ENCODE measurements at places on chromosomes 1 and 21.

DNA sequence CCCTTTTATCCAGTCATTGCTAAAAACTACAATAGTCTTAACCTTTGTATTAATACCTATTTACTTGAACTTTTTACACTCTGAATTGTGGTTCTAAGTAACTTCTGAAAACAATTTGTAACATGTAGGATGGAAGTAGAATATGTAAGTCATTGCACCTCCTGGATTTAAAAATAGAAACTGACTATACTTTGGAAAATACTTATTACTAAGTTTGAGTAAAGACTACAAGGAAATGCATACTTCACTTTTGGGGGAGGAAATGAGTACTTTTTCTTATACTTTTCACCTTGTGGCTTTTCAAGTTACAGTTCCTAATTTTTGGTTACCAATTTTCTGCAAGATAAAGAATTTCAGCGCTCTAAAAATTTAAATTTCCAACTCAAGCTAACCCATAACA lies 8.7 kb downstream of the RGS18 start:
- DNase-seq = no peak

- DNase-seq = no peak
These were observed 201.7 kb upstream of the CHRM3 start for GRCh38 chr1:239184561-239185244.

GRCh38 chr1:9166289-9167235 lies 37.7 kb upstream of the GPR157 start:
- no peak for DNase-seq

DNA sequence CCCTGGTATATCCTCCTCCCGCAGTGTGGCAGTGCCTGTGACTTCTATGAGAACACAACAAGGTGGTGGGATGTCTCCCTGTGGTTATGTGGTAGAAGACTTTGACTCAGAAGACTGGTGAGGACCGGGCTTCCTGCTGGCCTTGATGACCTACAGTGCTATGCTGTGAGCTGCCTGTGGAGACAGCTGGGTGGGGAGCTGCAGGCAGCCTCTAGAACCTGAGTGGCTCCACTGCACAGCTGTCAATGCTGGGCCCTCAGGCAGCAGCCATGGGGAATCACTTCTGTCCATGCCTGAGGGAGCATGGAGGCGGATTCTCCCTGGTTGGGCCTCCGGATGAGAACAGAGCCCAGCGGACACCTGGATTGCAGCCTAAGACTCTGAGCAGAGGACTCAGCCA lies 14.9 kb downstream of the SLC1A7 start:
- no peak for DNase-seq

DNA sequence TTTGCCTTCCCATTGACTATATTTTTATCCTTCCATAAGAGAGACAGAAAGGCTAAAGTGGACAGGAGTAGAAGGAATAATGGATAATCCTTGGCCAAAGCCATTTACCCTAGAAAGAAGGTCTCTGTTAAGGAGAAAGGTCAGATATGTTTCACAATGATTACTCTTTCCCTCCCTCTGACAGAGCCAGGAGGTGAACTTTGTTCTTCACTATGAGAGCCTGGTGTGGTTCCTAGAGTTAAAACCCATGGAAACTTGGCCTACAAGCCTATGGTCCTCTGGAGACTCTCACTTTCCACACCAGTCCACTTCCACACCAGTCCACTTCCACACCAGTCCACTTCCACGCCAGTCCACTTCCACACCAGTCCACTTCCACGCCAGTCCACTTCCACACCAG lies 479.9 kb upstream of the ZP4 start:
- DNase-seq = no peak

DNA sequence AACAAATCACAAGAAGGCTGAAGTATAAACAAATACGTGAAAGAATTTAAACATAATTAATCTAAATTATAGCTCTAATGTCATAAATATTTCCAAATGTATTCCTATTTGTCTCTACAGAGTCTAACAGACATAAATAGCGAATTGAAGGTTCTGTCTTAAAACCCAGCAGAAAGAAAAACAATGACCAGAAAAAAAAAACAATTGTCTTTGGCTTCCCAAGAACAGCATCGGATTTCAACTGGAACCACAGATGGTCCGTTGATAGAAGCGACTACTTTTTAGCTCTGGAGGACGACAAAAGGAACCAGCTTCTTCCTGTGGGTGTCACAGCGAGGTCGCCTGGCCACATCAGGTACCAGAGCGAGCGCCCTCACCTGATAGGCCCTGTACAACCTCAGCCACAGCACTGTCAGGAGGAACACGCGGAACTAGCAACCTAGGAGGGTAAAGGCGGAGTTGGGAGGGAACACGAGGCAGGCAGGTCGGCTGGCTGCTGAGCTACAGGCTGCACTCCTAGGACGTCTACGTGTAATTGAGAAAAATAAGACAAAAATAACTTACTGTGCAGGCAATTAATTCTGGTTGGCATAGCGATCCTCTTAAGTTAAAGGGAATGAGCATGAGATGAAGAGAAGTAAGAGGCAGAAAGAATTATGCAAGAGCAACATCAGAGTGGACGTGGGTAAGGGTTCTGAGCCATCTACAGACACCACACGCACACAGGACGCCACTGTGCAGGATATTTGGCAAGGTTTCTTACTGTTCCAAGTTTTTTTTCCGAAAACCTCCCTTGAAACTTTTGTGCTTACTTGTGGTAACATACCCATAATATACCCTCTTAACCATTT lies 16.7 kb upstream of the PRDM15 start:
- no peak for DNase-seq

DNA sequence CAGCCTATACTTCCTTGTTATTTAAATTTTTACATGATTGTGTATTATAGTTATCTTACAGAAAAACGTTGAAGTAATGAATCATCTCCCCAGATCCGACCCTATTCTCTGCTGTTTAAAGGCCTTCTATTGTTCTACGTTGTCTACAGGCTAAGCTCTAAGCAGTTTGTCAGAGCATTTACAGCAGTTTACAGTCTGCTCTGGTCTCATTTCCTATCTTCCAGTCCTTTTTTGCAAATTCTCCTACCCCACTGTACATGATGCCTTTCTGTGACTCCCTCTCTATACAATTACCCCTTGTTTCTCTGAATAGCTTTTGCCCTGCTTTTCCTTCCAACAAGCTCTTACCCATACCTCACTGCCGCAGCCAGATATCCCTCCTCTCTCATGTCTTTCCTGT lies 319.2 kb upstream of the FMN2 start:
- DNase-seq = no peak

- no peak for DNase-seq
These were observed 94.6 kb downstream of the SETD4 start for GRCh38 chr21:35965699-35966098.

- no peak for DNase-seq
These were observed 99.5 kb downstream of the RYR2 start for GRCh38 chr1:237141502-237141901.

- DNase-seq = no peak
These were observed 56.9 kb downstream of the SLC45A1 start for GRCh38 chr1:8374812-8375211.

- DNase-seq = no peak
These were observed 171.8 kb downstream of the TOMM20 start for GRCh38 chr1:234956821-234957329.

DNA sequence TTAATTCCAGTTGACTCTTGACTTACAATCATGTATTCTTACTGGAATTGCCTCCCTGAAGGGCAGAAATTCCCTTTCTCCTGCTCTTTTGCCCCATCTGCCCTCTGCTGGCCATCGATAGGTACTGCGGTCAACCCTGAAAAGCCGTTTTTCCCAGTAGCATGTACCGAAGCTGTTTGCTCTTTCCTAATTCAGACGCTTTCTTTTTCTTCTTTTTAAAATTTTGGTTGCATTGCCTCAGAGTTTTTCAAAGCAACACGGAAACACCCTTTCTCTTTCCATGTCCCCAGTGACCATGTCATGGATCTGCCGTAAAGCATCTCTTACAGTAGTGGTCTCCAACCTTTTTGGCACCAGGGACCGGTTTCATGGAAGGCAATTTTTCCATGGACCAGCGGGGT lies 164.2 kb upstream of the C1orf21 start:
- peak; percentile 50 for DNase-seq

GRCh38 chr1:21293537-21294265 lies 3.4 kb upstream of the ECE1 start:
- no peak for DNase-seq

DNA sequence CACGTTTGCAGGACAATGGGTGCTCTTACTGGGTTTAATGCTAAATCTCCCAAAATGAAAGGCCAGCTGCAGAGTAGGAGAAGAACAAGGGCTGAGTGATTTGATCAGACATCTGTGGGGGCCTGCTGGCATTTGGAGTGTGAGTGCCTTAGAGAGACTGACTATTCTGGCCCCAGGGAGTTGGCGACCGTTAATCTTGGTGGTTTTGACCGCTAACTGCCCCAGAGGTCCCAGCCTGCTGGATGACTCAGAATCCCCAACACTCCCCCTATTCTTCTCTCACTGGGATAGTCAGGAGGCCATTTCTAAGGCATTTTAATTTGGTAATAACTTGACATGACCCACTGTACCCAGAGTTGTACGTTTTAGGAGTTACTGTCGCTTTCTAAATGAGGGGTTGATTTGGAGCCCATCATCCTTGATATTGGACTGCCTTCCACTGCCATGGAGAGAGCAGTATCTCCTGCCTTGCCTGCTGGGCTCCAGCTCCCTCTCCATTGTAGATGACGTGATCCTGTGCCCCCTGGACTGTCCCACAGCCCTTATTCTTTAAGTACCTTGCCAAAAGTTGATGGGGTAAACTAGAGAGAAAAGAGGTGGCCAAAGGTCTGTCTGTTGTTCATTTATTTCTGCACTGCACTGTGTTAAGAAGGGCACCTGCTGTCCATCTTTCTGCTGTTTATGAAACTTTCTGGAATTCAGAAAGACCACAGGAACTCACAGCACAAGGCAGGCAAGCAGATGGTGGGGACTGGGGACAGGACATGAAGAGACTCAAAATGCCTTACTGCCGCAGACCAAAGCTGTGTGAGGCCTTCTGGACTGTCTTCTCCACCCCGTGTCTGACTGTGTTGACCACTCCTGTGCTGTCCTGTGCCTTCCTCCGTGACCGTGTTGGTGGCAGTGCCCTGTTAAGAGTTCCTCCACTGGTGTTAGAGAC lies 98.2 kb upstream of the ARTN start:
- DNase-seq = no peak

Data from midbrain (tissue), 1 donor.